Activated B cell treated with CpG ODN at 0.5 μM for 24 hours (primary cell): ENCODE measurements at places on chromosomes 5 and 9.

GRCh38 chr9:78786794-78787193, 489.9 kb downstream of the PSAT1 start:
- DNase-seq = no peak

DNA sequence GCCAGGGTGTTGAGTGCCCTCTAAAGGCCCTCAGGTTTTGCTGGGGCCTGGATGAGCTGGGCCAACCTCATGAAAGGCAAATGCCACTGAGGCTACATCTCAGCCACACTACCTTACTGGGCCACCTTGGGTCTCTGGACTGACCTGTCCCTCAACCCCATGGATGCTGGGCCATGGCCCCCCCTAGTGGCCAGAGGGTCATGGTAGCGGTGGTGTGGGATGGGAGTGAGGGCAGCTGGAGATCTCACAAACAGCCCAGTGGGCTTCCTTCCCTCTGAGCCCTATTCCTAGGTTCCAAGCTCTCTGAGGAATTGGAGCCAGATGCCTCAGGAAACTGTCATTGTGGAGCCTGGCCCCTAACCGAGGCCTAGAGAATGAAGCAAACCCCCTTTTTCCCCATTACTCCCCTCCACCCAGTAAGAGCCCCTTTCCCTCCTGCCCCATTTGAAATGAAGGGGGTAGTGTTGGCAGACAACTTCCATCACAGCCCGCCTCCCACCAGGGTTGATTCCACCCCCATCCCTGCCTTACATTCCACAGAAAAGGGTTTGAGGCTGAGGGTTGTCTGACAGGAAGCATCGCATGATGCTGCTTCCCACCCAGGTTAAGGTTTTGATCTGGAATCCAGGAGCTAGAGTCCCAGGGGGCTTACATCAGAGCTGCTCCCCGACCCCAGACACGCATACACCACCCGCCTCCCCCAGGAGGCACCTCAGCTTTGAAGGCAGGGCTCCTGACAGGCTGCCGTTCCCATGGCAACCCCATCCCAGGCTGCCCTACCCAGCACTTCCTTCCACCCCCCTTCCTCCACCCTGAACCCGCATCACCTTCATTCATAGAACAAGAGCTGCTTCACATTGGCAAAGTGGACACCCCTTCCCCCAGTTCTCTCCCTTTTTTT, 63.9 kb downstream of the PCDH1 start:
- DNase-seq = peak; percentile 17

DNA sequence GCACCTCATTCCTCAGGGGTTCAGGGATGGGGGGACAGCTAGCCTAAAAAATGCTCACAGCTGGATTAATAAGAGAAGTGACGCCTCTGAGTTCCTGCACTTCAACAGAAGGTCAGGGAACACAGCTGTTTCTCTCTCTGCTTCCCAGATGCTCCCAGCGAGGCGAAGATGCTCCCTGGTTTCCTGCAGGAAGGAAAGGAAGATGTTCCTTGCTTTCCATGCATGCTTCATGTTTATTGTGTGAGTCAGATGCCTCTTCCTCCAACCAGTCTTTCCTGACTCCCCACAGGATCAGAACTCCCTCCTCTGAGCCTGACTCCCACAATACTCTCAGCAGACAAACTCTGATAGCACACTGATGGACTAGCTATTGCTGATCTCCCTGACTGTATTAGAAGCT, 71.9 kb downstream of the MFAP3 start:
- no peak for DNase-seq

DNA sequence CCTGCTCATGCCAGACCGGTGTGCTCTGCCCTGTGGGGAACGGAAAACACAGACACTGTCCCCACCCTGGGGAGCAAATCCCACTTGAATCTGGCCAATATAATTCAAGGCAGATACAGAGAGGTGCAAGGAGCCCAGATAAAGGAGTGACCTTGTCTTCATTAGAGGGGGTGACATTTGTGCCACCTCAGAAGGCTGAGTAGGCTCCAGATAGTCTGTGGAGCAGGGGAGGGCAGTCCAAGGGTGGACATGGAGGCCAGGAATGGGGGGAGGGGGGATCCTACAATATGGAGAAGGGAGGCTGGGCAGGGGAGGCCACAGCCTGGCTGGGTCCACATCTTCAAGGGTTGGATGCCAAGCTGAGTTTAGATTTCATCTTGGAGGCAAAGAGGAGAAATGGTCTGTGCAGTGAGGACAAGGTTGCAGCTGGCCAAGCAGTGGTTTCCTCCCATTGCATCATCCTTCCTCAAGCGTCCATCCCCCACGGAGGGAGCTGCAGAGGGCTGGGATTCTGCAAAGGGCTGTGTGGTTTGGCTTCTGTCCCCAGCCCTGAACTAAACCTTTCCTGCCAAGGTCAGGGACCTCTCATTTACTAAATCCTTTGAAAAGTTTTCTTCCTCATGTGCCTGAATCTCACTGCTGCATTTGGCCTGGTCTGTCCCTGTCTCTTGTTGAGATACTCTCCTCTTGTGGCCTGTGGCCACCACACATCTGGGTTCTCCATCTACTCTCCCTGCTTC, 60.1 kb downstream of the GALNT12 start:
- no peak for DNase-seq

GRCh38 chr5:180173198-180173544, 35.8 kb downstream of the RASGEF1C start:
- no peak for DNase-seq

DNA sequence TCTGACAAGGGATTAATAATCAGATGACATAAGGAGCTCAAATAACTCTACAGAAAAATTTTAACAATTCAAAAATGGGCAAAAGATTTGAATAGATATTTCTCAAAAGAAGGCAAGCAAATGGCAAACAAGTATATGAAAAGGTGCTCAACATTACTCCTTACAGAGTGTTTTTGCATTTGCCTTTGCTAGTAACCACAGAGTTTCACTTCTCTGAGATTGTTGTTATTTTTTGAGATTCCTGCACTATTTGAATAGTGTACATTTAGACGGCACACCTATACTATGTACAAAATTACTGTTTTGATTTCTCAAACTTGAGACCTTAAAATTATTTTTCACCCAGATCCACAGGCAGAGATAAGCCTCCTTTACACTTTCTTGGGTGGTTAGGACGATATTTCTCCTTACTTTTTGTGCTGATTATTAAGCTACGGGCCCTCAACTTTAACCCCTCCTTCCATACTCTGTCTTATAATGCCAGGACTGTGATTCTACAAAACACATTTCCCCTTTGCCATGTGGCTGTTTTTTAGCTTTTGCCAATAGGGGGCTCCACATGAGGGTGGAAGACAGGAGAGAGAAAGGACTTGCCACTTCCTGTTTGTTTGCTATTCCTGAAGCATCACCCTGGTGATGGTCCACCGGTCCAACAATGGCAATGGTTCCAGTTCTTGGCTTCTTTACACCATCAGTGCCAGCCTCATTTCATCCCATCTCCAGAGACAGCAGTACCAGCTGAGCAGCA, 65.0 kb upstream of the DAP start:
- no peak for DNase-seq

DNA sequence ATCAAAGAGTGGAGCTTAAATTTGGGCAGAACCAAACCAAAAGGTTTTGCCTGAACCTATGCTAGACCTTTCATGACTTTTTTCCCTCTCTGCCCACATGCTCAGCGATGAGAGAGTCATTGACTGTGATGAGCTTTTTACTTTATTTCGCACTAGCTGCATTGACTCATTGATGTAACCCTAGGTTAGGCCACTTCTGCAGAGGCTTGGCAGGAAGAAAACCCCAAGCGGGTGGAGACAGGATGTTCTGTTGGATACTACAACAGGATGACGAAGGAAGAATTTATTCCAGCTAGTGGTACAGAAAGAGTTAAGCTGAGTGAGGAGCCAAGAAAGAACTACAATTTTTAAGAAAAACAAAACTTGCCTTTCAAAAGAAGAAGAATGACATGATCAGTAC, 18.4 kb downstream of the AGXT2 start:
- no peak for DNase-seq

DNA sequence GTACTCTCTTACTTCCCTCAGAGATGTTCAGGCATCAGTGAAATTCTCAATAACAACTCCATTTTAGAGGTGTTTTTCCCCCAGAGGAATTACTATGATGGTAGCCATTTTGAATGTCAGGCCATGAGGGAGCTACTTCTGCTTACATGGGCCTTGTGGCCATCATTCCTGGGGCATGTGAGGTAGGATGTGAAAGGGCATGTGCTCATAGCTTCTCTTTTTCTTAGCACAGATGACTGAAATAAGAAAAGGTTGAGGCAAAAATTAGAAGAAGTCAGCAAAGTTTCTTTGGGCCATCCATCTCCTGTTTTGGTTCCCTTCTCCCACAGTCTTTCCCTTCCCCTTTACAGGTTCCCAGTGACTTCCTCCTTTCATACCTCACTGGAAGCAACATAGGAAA, 68.8 kb downstream of the FEM1C start:
- DNase-seq = no peak

- DNase-seq = no peak
These were observed 6.4 kb downstream of the GNAQ start for GRCh38 chr9:78025186-78025585.

- DNase-seq = no peak
These were observed 394.5 kb upstream of the EDIL3 start for GRCh38 chr5:84779186-84779585.

GRCh38 chr5:119271758-119272730, 83.8 kb upstream of the TNFAIP8 start:
- no peak for DNase-seq

DNA sequence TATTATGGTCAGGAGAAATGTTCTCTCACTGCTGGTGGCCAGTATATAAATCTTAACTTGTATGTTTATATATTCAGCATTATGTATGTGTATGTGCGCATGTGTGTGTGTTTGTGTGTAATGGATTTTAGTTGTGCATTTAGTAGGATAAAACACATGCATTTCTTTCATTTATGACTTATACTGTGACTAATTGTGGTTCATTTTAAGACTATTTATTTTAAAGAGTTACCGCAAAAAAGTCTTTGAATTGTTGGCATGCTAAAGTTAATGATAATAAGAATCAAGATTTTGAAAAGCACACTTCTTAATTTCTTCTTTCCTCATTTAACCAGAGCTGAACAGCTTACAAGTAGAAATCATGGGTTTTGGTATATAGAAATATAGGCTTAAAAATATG, 60.9 kb downstream of the RAI14 start:
- DNase-seq = no peak

GRCh38 chr5:96933764-96934707, 1.8 kb upstream of the LNPEP start:
- no peak for DNase-seq

GRCh38 chr5:132836852-132837251, 6.4 kb upstream of the SHROOM1 start:
- DNase-seq = no peak

DNA sequence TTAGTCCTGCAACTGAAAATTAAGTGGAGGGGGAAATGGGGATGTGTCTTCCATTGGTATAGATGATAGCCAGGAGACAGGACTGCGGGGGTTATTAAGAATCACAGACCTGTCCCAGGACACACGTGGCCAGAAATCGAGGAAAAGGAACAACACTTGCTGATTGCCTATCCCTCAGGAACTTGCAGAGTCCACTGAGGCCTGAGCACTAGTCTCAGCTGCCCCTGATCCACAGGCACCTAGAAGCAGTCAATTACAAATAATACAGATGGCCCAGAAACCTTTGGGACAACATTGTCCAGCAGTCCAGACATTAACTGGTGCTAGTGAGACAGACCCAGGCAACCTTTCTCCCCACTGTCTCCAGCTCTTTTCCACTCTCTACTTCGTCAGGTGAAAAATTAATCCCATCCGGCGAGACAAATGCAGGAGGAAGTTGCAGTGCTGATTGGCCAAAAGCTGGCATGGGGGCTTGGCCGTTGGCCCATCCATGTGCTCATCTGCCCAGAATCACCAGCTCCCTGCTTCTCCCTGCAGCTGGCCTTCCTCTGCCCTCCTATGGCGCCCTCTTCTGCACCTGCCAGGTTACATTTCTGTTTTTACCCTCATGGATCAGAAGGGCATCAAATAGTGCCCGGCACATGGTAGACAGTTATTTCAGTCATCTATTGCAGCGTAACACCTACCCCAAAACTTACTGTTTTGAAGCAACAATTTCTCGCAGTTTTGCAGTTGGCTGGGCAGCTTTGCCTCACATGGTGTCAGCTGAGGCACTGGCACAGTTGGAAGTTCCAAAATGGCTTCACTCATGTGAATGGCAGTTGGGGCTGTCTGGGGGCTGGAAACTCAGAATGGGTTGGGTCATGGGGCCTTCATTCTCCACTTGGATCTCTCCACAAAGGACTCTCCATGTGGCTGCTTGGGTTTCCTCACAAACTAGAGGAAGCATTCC, 3.6 kb upstream of the B4GALT1 start:
- no peak for DNase-seq

GRCh38 chr5:110043025-110043424, 353.3 kb downstream of the MAN2A1 start:
- no peak for DNase-seq

DNA sequence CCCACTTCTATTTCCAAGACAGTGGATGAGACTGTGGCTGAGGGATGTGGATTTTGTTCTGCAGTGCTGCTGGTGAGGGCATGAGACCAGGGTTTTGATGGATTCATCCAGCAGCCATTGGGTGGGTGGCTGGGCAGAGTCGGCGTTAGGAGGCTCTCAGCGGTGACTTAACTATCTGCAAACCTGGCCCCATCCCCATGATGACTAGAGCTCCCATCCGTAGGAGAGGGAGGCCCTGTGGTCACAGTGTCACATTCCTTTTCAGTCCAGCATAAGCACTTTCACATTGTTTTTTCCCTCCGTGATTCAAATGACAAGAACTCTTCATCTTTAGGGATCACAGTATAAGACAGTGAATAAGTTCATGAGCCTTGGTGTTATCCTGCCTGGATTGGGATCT, 60.4 kb upstream of the SPRY4 start:
- no peak for DNase-seq

DNA sequence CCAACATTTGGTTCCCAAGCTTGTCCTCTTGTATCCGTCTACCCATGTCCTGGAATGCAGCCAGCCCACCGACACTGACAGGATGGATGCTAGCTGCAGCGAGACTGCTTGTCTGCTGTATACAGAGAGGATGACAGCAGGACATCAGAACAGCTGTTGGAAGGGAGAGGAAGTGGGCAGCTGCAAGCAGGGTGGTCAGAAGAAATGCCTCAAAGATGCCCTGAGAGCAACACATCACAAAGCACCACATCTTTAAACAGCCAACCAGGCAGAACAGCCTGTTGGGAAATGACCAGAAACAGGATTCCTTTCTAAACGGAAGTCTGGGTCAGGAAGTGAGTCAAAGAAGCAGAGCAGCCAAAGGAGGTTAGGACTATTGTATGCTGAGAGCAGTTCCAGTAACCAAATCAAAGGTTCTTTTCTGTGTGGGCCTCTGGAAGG, 219.1 kb downstream of the NDUFS4 start:
- DNase-seq = no peak
